ENCODE measurements at places on chromosomes 7 and 10.
A peak's percentile ranks its signal among the peaks of the same experiment; 100 is the strongest.

DNA sequence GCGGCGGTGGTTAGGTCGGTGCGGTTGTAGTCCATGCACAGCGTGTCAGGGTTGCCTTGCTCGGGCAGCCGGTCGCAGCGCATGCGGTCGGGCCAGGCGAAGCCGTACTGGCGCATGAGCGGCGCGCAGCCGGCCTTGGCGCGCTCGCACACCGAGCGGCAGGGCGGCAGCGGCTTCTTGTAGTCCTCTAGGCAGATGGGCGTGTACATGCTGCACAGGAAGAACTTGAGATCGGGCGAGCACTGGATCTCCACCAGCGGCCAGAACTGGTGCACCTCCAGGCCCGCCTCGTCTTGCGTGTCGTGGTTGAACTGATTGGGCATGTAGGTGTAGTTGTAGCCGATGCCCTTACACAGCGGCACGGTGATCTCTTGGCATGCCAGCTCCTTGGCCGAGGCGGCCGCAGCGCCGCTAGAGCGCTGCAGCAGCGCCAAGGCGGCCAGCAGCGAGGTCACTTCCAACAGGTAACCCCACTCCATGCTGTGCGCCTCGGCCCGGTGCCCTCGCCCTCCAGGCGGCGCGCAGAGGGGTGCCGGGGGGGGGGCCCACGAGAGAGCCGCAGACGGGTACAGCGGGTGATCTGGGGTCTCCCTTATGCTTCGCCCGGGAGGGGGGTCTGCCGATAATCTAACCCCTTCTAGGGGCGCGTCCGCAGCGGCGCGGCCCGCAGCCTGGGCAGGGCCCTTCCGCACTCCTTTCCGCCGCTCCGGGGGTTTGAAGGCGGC, 983 bp downstream of the FZD8 start:
- peak; percentile 70 for DNase-seq

- DNase-seq = peak; percentile 86
Observed at GRCh38 chr7:20329389-20330238, 1.1 kb upstream of the ITGB8 start.

GRCh38 chr10:9342885-9343570, 1288.5 kb downstream of the GATA3 start:
- peak; percentile 18 for DNase-seq

GRCh38 chr10:60525716-60526585, 136.3 kb upstream of the ANK3 start:
- DNase-seq = no peak

DNA sequence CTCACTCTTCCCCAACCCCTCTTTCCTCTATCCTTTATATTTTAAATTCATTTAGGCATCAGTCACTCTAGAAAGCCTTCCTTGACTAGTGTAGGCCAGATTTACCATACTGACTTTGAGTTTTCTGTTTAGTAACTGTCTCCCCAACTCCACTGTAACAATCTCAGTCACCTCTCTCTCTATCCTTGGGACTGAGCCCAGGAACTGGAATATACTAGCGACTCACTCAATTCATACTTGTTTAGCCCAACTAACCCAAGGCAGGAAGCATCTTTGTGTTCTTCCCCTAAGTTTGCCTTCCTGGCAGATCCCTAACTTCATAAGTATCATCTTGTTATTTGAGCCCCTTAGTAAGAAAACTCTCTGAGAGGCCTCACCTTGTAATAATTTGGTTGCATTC, 19.1 kb downstream of the PLCE1 start:
- no peak for DNase-seq

DNA sequence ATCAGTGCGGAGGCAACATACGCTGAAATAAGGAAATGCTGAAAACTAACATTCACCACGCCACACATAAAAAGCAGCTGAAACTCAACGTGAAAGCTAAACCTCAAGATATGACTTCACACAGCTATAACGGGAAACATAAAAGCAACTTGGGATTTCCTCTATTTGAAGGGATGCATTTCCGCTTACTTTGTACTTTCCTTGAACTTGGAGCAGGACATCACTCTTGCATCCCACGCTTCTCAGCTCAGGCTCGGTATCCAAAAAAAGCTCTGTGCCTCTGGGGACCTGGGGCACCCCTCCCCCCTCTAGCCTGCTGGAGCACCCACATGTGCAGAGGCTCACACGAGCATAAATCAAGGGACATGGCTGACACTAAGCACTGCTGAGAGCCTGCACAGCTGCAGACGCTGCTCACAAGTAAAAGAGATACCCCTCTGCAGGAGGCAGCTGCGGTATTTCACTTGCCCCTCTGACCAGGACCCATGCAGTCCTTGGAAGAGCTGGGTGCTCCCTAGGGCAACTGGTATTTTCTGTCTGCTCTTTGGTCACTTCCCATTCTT, 34.2 kb downstream of the PARD3 start:
- DNase-seq = peak; percentile 35

GRCh38 chr7:148702876-148703670, 4.4 kb downstream of the CUL1 start:
- DNase-seq = no peak

GRCh38 chr7:80107278-80107677, 27.4 kb upstream of the GNAI1 start:
- no peak for DNase-seq

DNA sequence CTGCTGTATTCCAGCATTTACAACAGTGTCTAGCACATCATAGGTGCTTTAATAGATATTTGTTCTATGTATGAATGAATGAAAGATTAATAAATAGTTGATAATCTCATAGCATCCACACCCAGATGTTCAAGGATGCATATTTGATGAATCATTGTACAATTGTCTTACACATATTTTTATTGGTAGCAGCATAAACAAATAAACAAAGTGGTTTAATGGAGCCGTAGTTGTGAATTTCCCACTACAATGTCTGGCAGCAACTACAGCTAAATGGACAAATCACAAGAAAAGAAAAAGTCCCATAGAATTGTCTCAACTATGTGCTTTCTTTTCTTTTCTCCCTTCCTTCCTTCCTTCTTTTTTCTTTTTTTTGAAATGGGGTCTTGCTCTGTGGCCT, 150.8 kb downstream of the NRP1 start:
- no peak for DNase-seq

DNA sequence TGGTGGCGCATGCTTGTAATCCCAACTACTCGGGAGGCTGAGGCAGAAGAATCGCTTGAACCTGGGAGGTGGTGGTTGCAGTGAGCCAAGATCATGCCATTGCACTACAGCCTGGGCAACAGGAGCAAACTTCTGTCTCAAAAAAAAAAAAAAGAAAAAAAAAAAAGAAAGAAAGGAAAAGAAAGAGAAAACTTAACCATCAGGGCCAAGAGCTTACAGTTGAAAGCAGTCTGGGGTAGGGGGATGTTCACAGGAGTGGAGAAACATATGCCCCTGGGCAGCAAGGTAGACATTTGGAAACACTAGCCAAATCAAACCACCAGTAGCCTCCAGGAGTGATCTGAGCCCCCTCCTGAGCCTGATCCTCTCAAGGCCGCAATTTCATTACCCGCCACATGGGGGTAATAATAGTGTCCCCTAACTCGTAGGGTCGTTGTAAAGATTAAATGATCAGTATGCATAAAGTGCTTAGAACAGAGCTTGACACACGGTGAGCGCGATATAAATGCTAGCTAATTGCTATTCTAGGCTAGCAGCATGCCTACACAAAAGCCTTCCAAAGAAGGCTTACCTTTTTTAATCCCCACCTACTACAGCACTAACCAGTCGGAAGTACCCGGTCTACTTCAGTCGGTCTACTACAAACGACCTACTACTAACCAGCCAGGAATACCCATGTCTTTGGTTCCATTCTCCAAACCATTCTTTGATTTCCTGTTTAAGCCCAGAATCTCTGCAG, 274.3 kb upstream of the NEBL start:
- no peak for DNase-seq

DNA sequence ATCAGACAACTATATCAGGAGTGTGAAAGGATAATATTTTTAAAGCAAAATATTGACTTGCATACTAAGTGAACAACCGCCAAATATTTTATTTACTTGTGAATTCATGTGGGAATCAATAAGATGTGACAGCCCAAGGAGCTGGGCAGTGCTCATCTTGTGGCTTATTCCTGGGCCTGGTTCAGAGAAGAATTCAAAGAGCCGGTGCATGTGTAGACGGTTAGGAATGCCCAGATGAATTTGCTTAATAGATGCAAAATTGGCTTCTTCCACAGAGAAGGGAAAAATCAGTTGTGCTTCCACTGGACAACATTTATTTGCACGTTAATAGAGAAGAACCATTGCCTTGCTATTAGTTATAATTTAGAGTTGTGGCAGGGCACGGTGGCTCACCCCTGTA, 4.4 kb downstream of the MYL7 start:
- DNase-seq = no peak

- no peak for DNase-seq
Observed at GRCh38 chr10:30160271-30160982, 101.0 kb upstream of the JCAD start.

DNA sequence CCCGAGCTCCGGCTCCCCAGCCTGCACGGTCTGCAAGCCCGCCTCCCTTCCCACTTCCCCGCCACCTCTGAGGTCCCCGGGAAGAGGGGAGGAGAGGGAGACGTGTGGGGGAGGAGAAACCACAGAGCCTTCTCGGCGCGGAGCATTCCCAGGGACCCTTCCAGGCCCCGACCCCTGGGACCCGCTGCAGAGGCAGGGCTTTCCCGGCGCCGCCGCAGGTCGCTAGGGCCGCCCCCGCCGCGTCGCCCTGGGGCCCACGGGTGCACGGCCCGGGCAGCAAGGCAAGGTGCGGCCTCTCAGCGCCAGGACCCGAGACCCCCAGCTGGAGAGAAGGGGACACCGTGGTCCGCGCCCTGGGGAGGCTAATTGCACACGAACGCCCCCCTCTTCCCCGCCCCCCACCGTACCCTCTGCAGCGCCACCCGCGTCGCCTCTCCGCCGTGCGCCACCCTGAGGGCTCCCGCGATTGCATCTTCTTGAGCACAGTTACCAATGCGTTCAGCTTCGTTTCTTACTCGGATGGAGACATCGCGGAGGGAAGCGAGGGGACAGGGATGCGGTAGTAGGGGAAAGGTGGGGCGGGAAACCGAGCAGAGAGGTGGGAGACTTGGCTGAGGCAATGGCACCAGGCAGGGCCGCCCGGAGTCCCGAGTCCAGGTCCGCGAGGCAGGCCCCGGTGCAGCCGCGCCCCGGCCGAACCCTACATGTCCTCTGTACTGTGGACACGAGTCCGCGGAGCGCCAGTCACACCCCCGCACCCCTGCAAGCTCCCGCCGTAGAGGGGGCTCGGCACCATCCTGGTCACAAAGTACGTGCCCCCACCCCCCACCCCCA, 28.9 kb downstream of the SKIDA1 start:
- DNase-seq = peak; percentile 57

GRCh38 chr10:122326806-122327205, 47.7 kb upstream of the PLEKHA1 start:
- no peak for DNase-seq

DNA sequence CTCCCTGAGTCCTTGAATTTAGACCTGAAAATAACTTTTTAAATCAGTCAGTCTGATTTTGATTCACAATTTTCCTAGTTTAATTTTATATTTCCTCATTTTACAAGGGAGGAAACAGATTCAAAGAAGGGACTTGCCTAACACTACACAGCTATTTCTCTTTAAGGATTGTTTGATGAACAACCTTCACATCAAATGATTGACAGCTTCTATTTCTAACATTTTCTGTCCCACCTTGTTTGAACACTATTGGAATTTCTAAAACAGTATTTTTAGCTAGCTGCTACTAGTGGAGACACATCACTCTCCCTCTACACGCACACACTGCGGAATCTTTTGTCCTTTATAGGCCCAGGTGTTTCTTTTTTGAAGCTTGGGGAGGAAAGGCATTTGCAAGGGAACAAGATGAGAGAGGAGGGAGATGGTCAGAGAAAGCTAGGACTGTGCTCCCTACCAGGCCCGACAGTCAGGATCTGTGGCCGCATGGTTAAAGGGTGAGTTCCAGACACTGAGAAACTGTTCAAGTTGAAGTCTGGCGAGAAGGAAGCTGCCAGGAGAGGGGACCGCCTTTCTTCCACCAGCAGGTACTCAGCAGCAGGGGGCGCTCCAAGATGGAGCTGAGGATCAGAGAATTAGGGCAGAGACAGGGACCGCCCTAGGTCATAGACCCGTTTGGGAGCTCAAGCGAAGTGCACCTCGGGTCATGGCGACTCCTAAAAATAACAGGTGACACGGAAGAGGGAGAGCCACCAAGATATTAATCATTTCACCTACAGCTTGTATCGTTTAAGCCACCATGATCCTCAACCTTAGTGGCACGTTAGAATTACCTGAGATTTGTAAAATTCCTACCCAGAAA, 49.7 kb downstream of the DNAJC12 start:
- peak; percentile 27 for DNase-seq

- DNase-seq = no peak
Observed at GRCh38 chr10:86255405-86256251, 111.0 kb downstream of the GRID1 start.

GRCh38 chr7:99833289-99833877, 5.6 kb downstream of the CYP3A43 start:
- DNase-seq = no peak

- DNase-seq = no peak
Observed at GRCh38 chr10:79181227-79181626, 112.5 kb downstream of the ZMIZ1 start.

- no peak for DNase-seq
Observed at GRCh38 chr7:120720317-120720716, 137.6 kb downstream of the TSPAN12 start.

- no peak for DNase-seq
Observed at GRCh38 chr10:87538092-87539015, 33.7 kb downstream of the MINPP1 start.

- no peak for DNase-seq
Observed at GRCh38 chr7:2163600-2164555, 68.9 kb downstream of the MAD1L1 start.

- DNase-seq = no peak
Observed at GRCh38 chr7:70098133-70098561, 499.9 kb downstream of the AUTS2 start.

- no peak for DNase-seq
Observed at GRCh38 chr10:97134983-97135382, 50.8 kb downstream of the SLIT1 start.

DNA sequence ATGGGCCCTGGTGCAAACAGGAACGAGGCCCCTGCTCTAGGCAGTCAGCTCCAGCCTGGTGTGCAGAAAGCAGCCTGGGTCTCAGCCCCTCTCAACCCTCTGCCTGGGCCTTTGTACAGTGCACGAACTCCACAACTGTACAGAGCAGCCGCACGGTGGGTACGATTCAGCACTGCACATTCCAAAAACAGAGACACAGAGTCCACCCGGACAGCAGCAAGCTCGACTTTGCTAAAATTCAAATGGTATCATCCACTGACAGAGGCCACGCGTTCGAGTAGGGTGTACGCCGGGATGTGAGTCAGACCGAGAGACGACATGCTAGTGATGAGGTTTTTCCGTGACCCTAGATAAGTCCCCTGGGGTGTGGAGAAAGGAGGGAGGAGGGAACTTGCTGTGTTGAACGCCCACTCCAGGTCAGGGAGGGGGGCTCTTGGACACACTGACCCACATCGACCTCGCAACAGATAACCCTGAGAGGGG, 65.6 kb upstream of the PDGFA start:
- no peak for DNase-seq

GRCh38 chr10:116241085-116241484, 31.9 kb downstream of the GFRA1 start:
- no peak for DNase-seq

- no peak for DNase-seq
Observed at GRCh38 chr10:79148452-79149344, 79.9 kb downstream of the ZMIZ1 start.

All from RCC 7860 (cell line).